ENCODE measurements at places on chromosomes 12 and 14.

- DNase-seq, result no peak
Observed at GRCh38 chr12:69348162-69348938, at the start of gene LYZ. LYZ (plus strand) TSS chr12:69348381; CDS start chr12:69348409, 28 bp downstream.

DNA sequence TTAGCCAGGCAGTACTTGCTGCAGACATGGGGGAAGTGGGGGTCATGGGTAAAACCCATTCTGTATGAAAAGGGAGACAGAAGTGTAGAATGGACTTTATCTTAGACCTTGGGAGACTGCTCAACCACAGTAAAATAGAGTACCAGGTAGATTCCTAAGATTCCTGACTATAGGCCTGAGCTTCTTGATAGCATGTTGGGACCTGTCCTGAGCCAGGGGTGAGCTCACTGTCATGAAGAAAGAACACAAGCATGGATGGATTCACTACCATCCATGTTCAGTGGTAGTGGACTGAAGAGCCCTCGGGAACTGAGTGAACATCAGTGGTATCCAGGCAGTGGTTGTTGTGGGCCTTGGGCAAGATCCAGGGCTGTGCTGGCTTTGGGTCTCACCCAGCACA, 1003.8 kb downstream of the TMTC2 start:
- no peak for DNase-seq

GRCh38 chr12:130628304-130628703, 87.8 kb downstream of the RIMBP2 start:
- DNase-seq, result no peak

- no peak for DNase-seq
Observed at GRCh38 chr12:77409551-77409950, 344.2 kb upstream of the E2F7 start.

DNA sequence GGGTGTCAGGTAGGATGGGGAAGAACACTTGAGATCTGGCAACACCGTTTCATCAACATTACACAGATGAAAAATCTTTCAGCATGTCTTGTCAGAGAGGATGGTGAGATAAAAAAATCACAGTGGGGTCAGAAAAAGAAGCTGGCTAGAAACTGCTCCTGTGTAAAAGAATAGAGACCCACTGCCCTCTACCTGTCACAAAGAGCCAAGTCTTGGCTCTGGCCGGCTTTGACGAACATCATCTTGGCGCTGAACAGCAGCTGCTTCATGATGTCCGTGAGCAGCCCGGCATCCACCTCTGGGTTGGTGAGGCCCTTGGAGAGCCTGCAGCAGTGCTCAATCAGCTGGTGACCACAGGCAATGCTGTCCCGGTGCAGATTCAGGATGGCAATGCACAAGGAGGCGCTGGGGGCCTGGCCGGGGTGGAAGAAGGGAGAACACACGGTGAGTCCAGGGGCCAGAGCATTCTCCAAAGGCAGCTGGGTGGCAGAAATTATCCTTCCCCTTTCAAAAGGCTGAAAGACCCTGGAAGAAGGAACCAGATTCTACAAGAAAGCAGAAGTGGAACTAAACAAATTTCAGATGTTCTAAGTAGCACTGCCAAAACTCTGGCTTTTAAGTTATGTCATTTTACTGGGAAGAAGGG, 50.2 kb downstream of the ZFYVE26 start:
- DNase-seq, result no peak

DNA sequence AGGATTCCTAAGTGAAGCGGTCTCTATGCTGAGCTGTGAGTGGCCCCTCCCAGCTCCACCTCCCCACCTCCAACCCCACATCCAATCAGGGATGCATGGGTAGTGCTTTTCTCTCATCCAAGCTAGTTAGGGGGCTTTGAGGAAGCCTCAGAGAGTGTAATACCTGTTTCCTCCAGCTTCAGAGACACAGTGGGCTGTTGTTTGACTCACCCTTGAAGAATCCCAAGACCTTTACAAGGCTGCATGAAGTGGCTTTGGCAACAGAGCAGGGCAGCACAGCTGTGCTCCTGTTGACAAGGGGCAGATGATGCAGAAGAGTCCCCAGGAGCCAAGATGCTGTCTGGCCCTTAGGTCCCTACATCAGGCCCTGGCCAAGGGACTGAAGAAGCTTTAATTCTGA, 27.1 kb upstream of the CLMN start:
- no peak for DNase-seq

- DNase-seq, result no peak
Observed at GRCh38 chr12:10853776-10854175, 4.5 kb upstream of the PRR4 start.

DNA sequence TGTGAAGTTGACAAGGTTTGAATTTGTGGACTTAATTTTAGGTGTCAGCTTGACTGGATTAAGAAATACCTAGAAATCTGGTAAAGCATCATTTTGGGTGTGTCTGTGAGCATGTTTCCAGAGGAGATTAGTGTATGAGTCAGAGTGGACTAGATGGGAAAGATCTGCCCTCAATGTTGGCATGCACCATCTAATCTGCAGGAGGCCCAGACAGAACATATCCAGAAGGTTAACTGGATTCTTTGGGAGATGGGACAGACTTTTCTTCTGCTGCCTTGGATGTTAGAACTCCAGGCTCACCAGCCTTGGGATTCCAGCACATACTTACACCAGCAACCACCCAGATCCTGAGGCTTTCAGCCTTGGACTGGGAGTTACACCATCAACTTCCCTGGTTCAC, 14.1 kb downstream of the SGPP1 start:
- no peak for DNase-seq

GRCh38 chr12:23380419-23381100, 568.9 kb downstream of the SOX5 start:
- DNase-seq, result no peak

GRCh38 chr12:15984097-15984800, 73.1 kb downstream of the DERA start:
- no peak for DNase-seq

GRCh38 chr12:49225576-49226166, 36.8 kb upstream of the TUBA1A start:
- no peak for DNase-seq
